Activated naive CD4-positive, alpha-beta T cell treated with anti-CD3 and anti-CD28 coated beads for 36 hours (primary cell): ENCODE measurements at places on chromosomes 7 and 10. TPM values are rescaled to one million over a fixed set of nuclear protein-coding genes. Genes with fewer than 3 reads are reported as not detected.

DNA sequence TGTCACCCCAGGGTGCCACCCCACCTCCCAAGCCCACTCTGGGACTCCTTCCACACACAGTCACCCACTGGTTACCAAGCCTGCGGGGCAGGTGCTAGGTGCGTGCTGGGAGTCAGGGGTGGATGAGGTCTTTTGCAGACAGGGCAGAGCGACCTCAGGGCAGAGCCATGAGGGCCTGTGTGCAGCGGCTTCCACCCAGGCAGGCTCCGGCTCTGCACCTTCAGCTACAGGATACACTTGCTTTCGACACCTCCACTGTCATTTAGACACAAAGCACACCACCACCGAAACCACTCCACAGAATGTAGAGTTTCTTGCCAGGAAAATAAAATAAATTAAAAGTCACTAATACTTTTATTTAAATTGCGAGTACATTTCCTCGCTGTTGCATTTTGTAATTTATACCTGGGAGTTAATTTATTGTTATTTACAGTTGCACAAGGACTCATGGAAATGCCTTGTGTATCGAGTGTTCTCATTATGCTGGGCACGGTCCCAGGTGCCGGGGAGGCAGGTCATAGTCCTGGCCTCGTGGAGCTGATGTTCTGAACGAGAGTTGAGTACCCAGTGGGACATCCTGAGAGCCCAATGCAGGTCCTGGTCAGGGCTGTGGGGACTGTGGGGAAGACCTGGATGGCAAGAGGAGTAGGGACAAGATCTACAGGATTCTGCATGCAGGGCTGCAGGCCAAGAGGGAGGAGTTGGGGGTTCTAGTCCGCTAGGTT, 127.8 kb downstream of the CUX1 start:
- no peak for DNase-seq

GRCh38 chr7:30413864-30414263, 64.7 kb downstream of the NOD1 start:
- DNase-seq = no peak

GRCh38 chr7:41874201-41874785, 171.4 kb upstream of the INHBA start:
- DNase-seq = no peak

GRCh38 chr7:43850348-43851116, 18.8 kb downstream of the MRPS24 start:
- DNase-seq = no peak

- DNase-seq = no peak
Measured at GRCh38 chr10:128254476-128254875, 128.3 kb upstream of the MKI67 start.

- DNase-seq = no peak
Measured at GRCh38 chr10:88313878-88314277, 269.2 kb downstream of the RNLS start.

DNA sequence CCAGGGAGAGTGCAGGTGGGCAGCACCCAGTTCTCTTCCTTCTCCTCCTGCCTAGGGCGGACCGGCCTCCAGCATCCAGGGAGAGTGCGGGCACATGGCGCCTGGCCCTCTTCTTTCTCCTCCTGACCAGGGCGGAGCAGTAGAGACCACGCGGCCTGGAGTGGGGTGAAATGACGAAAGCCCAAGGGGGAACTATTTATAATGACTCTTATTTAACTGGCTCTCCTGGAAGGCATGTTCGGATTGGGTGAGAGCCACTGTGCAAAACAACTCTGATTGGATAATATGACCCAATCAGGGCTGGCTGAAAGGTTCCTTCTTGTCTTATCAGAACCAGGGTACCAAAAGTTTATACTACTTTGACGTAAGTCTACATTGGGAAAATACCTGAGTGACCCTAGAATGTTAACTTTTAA, 63.1 kb downstream of the ZNF37A start:
- no peak for DNase-seq

- no peak for DNase-seq
Measured at GRCh38 chr10:131017566-131018285, 293.8 kb downstream of the TCERG1L start.

DNA sequence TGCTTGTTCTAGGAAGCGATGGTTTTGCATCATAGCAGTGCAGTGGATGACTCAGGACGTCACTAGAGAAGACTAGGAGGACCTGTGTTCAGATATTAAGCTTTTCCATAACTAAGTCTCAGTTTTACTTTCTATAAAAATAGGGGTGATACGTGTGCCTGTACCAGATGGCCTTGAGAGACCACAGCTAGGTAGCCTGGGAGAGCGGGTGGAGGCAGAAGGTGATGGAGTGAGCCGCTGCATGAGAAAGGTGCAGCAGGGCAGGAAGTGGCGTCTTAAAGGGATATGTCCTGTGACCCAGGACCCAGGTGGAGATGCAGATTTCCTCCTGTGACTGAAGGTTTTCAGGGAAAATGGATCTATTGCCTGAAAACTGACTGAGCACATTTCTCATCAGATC, 304.9 kb downstream of the CDC14C start:
- no peak for DNase-seq

DNA sequence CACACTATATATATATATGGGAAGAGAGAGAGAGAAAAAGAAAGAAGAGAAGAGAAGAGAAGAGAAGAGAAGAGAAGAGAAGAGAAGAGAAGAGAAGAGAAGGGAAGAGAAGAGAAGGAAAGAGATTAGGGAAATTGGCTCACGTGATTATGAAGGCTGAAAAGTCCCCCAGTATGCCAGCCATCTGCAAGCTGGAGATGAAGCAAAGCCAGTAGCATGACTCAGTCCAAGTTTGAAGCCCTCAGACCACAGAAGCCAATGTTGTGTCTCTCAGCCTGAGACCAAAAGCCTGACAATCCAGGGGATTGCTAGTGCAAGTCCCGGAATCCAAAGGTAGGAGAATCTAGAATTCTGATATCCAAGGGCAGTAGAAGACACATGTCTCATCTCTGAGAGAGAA, 206.3 kb upstream of the PRSS1 start:
- no peak for DNase-seq

DNA sequence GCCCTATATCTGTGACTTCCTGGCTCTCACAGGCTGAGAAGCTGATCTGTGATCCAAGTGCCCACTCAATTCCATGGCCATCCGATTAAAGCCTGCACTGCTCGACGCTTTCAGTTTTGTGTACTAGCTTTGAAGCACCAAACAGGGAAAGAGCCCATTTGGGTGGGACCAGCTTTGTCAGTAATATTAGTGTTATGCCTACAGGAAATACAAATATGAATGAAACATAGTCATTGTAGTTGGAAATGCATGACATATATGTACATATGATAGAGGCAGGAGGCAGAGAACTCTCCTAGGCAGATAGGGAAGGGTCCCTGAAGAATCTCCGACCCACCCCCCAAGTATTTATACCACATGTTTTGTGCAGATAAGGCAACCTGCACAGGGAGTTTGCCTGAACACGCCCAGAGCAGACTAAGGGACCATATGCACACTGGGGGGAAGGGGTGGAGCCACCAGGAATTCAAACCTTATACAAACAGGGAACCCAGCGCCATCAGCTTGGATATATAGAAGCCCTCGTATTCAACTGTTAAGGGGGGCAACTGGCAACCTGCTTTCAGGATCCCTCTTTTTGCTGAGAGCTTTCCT, 653.2 kb downstream of the PARD3 start:
- no peak for DNase-seq

DNA sequence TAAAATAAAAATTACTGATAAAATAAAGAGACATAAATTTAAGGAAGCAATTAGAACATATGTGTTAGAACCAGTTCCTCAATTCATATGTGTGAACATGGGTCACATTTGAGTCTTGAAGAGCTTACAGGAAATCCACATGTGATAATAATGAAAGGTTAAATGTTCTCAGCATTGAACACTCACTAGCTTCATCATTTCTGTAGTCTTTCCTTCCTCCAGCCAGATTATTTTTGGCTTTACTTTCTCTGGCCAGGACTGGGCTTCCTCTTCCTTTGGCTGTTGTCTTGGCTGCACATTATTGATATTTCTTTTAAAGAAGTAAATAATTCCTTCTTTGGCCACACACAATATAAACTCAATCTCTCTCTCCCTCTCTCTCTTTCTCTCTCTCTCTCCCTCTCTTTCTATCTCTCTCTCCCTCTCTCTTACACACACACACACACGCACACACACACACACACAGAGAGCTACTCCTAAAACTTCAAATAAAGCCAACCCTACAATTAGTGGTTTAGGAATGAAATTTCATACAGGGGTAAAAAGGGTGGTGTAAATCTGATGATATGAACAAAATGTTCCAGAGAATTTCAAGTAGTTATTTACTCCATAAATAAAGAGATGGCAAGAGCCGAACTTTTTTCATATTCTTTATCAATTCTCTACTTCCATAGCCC, 171.2 kb downstream of the REEP3 start:
- DNase-seq = no peak

GRCh38 chr7:15043931-15044330, 141.4 kb upstream of the DGKB start:
- DNase-seq = no peak

GRCh38 chr7:25575634-25576033, 347.3 kb upstream of the NPVF start:
- no peak for DNase-seq

- no peak for DNase-seq
Measured at GRCh38 chr7:92319243-92319642, 73.5 kb downstream of the ANKIB1 start.

GRCh38 chr10:17648243-17649035, 4.5 kb downstream of the STAM start:
- peak; percentile 50 for DNase-seq

- no peak for DNase-seq
Measured at GRCh38 chr10:92156874-92157773, 133.8 kb downstream of the CPEB3 start.

DNA sequence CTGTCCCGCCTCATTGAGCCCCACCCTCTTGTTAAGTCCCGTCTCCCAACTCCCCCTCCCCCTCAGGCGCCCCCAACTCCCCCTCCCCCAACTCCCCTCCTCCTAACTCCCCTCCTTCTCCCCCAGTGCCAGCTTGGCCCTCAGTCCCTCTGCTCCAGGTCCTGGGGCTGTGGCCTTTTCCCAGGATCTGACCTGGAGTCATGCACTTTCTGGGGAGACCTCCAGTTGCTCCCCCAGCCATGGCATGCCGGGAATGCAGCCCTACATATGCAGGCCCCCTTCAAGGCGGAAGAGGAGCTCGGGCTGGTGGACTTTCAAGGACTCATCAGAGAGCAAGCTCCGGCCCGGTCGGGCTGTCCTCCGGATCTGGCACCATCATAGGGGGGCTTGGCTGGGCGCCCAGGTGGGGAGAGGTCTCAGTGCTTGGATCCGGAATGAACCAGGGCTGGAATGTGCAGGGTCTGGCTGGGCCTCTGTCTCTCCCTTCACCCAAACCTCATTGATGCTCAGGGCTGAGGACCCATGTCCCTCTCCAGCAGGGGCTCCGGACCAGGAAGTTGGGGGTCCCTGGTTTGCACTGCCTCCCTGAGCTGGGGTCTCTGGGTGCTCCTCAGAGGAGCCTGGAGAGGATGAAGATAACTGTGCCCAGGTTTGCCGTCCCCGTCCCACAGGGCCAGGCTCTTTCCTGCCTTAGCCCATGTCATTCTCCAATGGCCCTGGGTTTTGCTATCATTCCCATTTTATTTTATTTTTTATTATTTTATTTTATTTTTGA, 41.1 kb downstream of the TMEM270 start:
- no peak for DNase-seq

- DNase-seq = peak; percentile 28
Measured at GRCh38 chr10:26721561-26721960, 24.1 kb downstream of the PDSS1 start.

- no peak for DNase-seq
Measured at GRCh38 chr7:99460651-99461050, 5.3 kb downstream of the ATP5MF start.

- no peak for DNase-seq
Measured at GRCh38 chr10:98030093-98030821, at the start of gene CRTAC1. CRTAC1 (minus strand) TSS chr10:98030621; CDS start chr10:98030472, 149 bp downstream.

GRCh38 chr10:50432211-50433009, 181.1 kb upstream of the ASAH2 start:
- no peak for DNase-seq

- DNase-seq = no peak
Measured at GRCh38 chr7:8232999-8233847, 28.7 kb downstream of the ICA1 start.

GRCh38 chr10:70943249-70943648, 54.9 kb upstream of the PCBD1 start:
- DNase-seq = no peak

DNA sequence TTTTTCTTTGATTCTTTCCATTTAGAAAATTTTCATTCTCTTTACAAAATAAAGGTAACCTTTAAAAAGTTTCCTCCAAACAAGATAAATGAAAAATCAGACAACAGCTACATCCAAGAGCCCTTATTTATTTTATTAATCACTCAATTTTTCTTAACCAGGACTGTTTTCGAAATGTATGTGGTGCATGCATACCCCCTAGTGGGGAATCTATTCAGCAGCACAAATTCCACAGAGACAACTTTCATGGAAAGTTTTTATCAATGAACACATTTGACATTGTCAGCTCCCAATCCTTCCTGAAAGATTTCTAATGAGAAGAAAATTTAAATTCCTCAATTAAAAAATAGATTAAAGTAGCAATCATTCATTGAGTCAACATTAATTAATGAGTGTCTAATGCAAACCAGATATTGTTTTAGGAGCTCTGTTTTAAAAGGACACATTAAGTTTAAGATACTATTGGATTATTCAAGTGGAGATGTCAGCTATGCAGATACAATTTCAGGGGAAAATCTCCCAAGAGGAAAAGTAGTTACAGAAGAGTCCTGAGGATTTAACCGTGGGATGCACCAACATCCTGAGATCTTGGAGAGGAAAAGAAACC, 5.2 kb upstream of the HTR7 start:
- DNase-seq = peak; percentile 10

DNA sequence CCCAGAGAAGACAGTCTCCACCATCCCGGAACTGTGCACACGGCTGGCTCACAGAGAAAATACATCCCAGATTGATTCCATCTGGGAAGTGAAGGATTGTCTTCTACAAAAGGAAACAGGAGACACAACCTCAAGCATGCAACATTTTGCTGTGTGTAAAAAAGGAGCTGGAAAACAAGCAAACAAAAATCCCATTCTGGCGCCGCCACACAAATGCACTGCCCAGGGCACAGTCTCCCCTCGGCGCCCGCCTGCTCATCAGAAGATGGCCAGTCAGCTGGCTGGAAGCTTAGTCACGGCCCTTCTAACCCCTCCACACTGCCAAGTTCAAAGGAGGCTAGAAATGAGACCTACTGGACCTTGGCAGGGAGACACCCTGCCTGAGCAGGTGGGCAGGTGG, 14.1 kb upstream of the CYTH3 start:
- DNase-seq = no peak

GRCh38 chr7:40186586-40186985, 51.8 kb downstream of the SUGCT start:
- DNase-seq = no peak

- no peak for DNase-seq
Measured at GRCh38 chr10:120042705-120043104, 150.2 kb downstream of the SEC23IP start.

- no peak for DNase-seq
Measured at GRCh38 chr7:211715-212058, 19.3 kb downstream of the FAM20C start.

KNDC1 gene
- not detected for total RNA-seq

ARMC3 gene
- total RNA-seq = not detected

EZH2 gene
- 133 TPM for total RNA-seq

EMX2 gene
- total RNA-seq = not detected

NEUROD6 gene
- not detected for total RNA-seq

AKR1C2 gene
- not detected for total RNA-seq

JCAD gene
- 0.05 TPM for total RNA-seq

TMEM229A gene
- not detected for total RNA-seq

NPFFR1 gene
- not detected for total RNA-seq

ALDH18A1 gene
- total RNA-seq = 82.1 TPM

FFAR4 gene
- total RNA-seq = not detected

CELF2 gene
- total RNA-seq = 72.2 TPM

PTF1A gene
- not detected for total RNA-seq
